ENCODE measurements at places on chromosomes 1 and 21. TPM values are rescaled to one million over a fixed set of nuclear protein-coding genes. Genes with fewer than 3 reads are reported as not detected.

Gene YRDC
- 14.7 TPM for total RNA-seq

Gene CNR2
- not detected for total RNA-seq

Gene GBP7
- total RNA-seq = not detected

Gene NCAM2
- total RNA-seq = 2.3 TPM

Gene BRINP3
- total RNA-seq = 0.19 TPM

Gene DDX20
- 24.7 TPM for total RNA-seq

Gene TRIM63
- 0.60 TPM for total RNA-seq

Gene NTMT2
- total RNA-seq = not detected

Gene PRAMEF9
- not detected for total RNA-seq

Gene RNF11
- total RNA-seq = 80.2 TPM

Gene SELENOF
- 126 TPM for total RNA-seq

Gene APH1A
- total RNA-seq = 101 TPM

Measured in omental fat pad (tissue), 4 donors.